ENCODE measurements at places on chromosomes 4 and X.

DNA sequence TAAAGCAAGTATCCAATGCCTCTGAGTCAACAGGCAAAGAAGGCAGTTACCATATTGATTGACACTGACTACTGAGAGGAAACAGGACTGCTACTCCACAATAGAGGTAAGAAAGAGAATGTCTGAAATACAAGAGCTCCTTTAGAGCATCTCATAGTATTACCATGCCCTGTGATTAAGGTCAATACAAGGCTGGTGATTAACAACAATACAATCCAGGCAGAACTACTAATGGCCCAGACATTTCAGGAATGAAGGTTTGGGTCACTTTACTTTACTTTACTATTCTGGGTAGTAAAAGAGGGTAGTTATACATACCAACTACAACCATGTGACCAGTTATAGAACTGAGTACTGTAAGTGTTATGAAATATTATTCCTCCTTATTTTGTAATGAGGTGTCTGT is 44.5 kb downstream of the BRWD3 start:
- no peak for DNase-seq

DNA sequence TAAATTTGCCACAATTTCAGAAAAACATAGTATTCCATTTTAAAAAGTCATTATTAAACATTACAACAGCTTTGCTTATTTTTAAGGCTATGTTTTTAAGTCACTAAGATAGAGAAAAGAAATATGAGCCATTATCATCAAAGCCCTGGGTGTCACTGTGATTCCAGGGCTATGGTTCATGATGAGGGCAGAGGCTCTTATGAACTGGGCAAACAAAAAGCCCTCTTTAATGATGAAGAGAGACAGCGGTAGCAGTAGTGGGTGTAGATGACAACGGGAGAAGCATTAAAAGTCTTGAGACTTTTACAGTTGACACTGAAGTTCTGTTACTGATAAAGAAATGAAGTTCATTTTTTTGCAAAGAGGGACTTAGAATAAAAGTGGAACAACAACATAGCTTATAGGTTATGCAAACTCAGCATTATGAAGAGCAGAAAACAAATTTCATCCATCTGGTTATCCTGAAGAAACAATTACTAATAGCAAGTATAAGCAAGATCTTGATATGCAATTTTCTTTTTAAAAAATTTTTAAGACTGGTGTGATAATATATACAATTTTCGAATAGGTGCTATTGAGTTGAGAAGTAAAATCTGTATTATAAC is 202.7 kb upstream of the ETNPPL start:
- no peak for DNase-seq

- DNase-seq: no peak
Measured at GRCh38 chr4:16199093-16199492, 27.2 kb downstream of the TAPT1 start.

DNA sequence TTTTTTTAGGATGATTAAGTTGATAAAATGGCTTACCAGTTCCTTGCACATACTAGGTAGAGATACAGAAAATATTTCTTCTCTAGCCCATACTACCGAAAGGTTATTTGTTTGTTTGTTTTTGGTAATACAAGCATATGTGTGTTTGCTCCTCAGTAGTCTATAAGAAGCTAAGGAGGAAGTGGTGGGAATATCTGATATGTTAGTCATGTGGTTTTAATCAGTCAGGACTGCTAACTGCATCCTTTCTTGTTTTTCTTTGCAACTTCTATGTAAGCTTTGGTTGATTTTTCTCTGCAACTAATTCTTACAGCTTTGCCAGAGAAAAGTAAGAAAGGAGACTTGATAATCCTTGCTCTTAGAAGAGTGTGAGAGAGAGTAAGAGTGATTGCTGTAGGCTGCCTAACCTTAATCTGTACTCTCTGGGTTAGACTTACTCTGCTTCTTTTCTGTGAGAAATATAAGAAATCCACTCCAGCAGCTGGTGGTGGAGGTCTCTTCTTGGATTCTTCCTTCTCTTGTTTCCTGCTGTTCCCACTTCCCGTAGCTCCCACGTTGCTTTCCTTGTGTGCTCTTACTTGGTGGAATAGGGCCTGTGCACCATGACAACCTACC is 28.3 kb downstream of the SEPTIN11 start:
- no peak for DNase-seq

DNA sequence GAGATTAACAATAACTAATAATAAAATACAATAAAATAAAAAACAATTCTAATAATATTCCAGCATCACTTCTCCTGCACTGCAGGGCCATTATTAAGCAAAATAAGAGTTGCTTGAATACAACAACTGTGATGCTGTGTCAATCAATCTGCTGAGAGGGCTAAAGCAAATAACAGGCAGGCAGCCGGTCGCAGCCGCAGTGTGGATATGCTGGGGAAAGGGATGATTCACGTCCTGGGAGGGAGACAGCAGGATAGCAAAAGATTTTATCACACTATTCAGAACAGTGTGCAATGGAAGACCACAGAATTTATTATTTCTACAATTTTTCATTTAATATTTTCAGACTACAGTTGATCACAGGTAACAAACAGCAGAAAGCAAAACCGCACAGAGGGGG is 76.5 kb upstream of the SMARCAD1 start:
- DNase-seq: no peak

- DNase-seq: no peak
Measured at GRCh38 chr4:84501202-84501503, 2.1 kb upstream of the NKX6-1 start.

Data from stimulated activated CD8-positive, alpha-beta memory T cell treated with anti-CD3 and anti-CD28 coated beads, Interleukin-15, amount 100 ng/mL, for 24 hours (primary cell).